Activated CD8-positive, alpha-beta memory T cell treated with anti-CD3 and anti-CD28 coated beads for 48 hours (primary cell): ENCODE measurements at places on chromosomes 13 and 19.
A peak's percentile ranks its signal among the peaks of the same experiment; 100 is the strongest.

- DNase-seq: no peak
Observed at GRCh38 chr13:25981060-25981459, 70.8 kb downstream of the SHISA2 start.

DNA sequence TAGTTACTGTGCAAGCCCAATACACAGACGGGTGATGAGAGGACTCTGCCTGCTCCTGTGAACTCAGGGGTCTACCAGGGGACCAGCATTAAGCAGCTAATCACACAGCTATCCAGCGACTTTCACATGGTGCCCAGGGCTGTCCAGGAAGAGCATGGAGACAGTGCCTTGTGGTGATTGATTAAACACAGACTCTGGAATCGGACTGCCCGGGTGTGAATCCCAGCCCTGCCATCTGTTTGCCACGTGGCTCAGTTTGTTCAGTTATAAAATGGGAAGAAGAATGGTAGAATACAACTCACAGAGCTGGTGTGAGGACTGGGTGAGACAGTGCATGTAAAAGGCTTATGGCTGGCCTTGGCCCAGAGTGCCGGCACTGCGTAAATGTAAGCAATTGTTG lies 42.1 kb upstream of the NPAS1 start:
- no peak for DNase-seq

GRCh38 chr13:23979361-23980159 lies 82.3 kb upstream of the C1QTNF9B start:
- DNase-seq: peak; percentile 14

DNA sequence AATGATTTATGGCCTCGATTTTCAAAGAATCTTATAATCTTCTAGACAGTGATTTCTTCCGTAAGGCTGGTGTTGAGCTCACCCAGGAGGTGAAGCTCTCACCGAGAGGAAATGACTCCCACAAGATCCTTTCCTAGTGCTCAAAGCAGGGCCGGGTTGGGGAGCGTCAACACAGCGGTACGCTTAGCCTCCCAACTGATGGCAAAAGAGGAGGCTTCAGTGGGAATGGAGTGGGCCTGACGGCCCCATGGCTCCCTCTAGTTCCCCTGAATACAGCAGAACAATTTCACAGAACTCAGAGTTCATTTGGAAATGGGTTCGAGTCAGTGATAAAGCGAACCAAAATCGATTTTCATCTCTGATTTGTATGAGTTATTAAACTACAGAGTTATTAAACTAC lies 449.5 kb downstream of the KLF12 start:
- no peak for DNase-seq

- DNase-seq: no peak
Observed at GRCh38 chr19:9132422-9132821, 5.7 kb upstream of the OR7G3 start.

DNA sequence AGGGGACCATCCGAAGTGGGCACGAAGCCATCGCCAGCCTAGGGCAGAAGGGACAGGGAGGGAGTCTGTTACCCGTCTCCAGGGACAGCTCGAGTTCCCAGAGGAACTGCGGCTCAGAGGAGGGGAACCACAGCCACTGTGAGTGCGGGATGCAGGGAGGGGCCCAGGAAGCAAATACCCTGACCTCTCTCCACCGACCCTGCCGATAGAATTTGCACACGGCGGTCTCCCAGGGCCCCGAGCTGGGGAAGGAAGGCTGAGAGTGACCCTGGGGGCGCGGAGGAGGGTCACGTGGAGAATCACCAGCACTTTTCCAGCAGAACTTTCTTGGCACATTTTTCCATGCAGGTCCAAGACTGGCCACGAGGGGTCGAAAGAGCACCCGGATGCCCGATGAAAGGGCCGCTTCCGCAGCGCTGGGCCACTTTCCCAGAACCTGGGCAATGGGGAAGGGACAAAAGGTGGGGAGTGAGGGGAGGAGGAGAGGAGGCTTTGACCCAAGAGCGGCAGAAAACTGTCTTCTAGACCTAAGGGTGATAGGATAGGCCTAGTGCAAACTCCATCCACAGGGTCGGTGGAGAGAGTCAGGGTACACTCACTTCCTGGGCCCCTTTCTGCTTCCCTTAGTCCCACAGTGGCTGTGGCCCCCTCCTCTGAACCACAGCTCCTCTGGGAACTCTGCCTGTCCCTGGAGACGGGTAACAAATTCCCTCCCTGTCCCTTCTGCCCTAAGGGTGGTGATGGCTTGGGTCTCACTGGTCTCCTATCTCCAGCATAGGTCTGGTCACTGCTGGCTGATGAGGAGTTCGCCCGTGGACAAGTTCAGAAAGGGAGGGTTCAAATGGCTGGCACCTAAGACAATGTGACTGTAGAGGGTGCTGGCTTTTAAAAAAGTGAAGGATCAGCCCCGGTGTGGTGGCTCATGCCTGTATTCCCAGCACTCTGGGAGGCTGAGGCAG lies 5.3 kb upstream of the GPR4 start:
- no peak for DNase-seq
